ENCODE measurements at places on chromosomes 2 and 18. TPM values are rescaled to one million over a fixed set of nuclear protein-coding genes. Genes with fewer than 3 reads are reported as not detected.

Gene ESPNL
- 1.4 TPM for total RNA-seq

Gene LYG2
- total RNA-seq = not detected

Gene PLB1
- 0.90 TPM for total RNA-seq

Gene KLHL30
- total RNA-seq = under 0.01 TPM

Gene DCC
- total RNA-seq = 0.83 TPM

Gene AGXT
- not detected for total RNA-seq

Gene RNF25
- 54.4 TPM for total RNA-seq

Gene GPR45
- total RNA-seq = not detected

Gene DNAH6
- total RNA-seq = under 0.01 TPM

Gene ARHGAP25
- total RNA-seq = 0.36 TPM

Gene SEPTIN10
- 83.9 TPM for total RNA-seq

Gene EGR4
- not detected for total RNA-seq

GRCh38 chr2:23616630-23617029, 231.7 kb downstream of the KLHL29 start:
- no peak for DNase-seq

DNA sequence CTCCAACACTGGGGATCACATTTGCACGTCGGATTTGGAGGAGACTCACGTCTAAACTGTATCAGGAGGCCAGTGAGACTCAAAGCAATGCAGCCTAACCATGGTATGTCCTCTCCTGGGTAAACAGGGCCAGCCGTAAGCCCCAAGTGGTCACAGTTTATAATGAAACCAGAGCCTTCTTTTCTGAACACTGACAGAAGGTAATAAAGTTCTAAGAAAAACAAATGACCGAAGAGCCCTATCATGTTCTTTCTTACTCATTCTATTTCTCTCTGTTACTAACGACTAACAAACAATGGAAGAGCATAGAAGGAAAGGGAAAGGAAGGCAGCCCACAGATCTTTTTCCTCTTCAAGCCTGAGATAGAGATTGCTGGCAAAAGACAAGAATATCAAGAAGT, 796.8 kb upstream of the SOX11 start:
- DNase-seq = no peak

- DNase-seq = no peak
Measured at GRCh38 chr2:112491946-112492345, 10.0 kb downstream of the TTL start.

- peak; percentile 8 for DNase-seq
Measured at GRCh38 chr2:141911485-141912066, 219.2 kb downstream of the LRP1B start.

- no peak for DNase-seq
Measured at GRCh38 chr2:190809876-190810525, 70.6 kb upstream of the GLS start.

- DNase-seq = no peak
Measured at GRCh38 chr2:2902547-2903281, 474.9 kb downstream of the EIPR1 start.

GRCh38 chr18:39425172-39425850, 1859.7 kb upstream of the CELF4 start:
- no peak for DNase-seq

GRCh38 chr2:20072436-20073158, 21.2 kb upstream of the LAPTM4A start:
- no peak for DNase-seq

- peak; percentile 7 for DNase-seq
Measured at GRCh38 chr2:25030702-25031101, 11.2 kb upstream of the EFR3B start.

GRCh38 chr2:29345236-29345635, 230.0 kb downstream of the CLIP4 start:
- no peak for DNase-seq

- DNase-seq = no peak
Measured at GRCh38 chr18:57970356-57971095, 73.5 kb upstream of the NEDD4L start.

DNA sequence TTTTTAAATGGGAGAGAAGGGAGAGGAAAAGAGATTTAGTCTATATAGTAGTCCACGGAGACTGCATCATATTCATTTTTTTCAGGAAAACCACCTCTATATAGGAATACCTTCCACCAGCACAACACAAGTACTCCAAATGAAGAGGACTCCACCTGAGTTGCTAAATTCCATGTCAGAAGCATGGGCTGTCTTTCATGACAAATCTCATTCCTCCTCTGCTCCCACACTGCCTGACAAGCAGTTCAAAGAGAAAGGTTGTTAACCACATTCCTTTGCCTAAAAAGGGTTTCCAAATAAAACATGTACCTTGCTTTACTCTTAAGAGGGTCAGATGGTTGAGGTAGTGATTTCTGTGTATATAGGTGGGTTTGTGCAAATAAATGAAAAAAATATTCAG, 122.0 kb downstream of the TMEFF2 start:
- no peak for DNase-seq

DNA sequence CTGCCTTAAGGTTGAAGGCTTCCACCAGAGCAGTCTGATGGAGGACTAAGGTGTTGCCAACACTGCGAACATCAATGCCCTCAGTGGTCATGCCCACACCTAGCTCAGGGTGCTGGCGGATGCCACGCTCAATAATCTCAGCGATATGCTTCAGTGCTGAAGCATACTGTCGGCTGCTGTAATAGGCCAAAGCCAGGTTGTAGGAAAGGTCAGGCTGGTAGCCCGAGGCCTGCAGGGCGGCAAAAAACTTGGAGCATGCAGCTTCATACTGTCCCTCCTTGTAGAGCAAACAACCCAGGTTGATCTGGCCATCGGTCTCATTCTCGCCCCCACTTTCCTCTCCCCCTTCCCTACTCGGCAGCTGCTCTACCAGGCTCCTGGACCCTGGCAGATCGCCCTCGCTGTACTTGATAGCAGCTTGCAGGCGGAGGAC, 159.4 kb downstream of the AGPS start:
- no peak for DNase-seq

GRCh38 chr18:78790960-78791359, 188.7 kb upstream of the SALL3 start:
- DNase-seq = no peak

- DNase-seq = no peak
Measured at GRCh38 chr2:138521821-138522220, 20.3 kb downstream of the SPOPL start.

DNA sequence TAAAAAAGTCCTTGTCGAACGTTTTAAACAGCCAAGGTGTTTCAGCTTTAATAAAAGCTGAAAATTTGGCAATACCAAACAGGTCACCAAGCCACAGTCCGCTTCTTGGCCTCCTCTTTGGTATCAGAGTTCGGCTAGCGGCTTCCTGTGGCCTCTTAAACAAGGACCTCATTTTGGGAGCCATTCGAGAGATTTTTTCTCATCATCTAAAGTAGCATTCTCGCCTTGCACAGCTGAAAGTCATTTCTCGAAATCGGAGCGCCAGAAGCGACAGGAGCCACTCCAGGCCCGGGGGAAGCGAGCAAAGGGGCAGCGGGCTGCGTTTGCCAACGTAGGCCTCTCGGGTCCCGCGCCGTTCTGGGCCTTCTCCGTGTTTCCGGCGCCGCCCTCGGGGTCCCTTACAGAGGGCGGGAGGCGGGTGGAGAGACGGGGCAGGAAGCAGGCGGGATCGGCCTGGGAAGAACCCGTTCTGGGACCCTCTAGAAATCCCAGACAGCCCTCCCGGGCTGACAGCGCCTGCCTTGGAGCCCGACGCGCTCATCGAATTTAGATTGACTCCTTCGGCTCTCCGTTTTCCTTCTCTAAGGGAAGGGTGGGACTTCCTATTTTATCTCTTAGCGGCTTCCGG, 522 bp upstream of the ZNF407 start:
- peak; percentile 62 for DNase-seq

Measured in IMR-90 (cell line).